Retinal pigment epithelial cell (primary cell): ENCODE measurements at places on chromosomes 6 and 20.

GRCh38 chr6:87082160-87082721, 12.7 kb downstream of the CGA start:
- no peak for DNase-seq

DNA sequence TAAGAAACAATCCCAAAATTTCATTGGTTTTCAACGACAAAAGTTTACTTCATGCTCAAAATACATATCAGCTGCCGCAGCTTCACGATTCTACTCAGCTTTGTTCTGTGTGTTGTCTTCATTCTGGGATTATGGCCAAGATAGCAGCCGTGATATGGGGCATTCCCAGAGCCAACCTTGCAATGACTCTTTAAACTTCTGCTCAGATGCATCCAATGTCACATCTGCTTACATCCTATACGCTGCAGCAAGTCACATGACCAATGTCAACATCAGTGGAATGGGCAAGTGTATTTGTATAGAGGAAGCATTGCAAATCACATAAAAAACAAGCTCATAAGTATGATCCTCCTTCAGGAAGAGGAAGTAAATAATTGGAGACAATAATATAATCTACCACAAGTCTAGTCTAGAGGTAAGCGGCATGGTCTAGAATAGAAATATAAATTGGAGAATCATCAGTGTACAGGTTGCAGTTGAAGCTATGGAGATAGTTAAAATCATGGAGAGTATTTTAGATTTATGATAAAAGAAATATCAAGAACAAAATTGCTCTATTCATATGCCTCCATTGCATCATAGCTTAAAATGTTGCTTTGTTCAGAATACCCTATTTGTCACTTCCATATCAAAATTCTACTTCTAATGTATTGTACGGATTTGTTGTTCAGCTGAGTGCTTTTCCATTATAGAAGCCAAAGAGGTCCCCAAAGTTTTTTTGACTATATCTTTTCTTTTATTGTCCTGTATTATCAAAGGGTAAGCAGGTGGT, 7.2 kb upstream of the C6orf141 start:
- DNase-seq, result no peak

- DNase-seq, result no peak
Measured at GRCh38 chr6:30883685-30884520, at the start of gene DDR1. Gene DDR1 (plus strand): TSS chr6:30884519. CDS start chr6:30888730, 4,211 bp downstream.

- no peak for DNase-seq
Measured at GRCh38 chr20:853406-853996, 20.0 kb downstream of the FAM110A start.

DNA sequence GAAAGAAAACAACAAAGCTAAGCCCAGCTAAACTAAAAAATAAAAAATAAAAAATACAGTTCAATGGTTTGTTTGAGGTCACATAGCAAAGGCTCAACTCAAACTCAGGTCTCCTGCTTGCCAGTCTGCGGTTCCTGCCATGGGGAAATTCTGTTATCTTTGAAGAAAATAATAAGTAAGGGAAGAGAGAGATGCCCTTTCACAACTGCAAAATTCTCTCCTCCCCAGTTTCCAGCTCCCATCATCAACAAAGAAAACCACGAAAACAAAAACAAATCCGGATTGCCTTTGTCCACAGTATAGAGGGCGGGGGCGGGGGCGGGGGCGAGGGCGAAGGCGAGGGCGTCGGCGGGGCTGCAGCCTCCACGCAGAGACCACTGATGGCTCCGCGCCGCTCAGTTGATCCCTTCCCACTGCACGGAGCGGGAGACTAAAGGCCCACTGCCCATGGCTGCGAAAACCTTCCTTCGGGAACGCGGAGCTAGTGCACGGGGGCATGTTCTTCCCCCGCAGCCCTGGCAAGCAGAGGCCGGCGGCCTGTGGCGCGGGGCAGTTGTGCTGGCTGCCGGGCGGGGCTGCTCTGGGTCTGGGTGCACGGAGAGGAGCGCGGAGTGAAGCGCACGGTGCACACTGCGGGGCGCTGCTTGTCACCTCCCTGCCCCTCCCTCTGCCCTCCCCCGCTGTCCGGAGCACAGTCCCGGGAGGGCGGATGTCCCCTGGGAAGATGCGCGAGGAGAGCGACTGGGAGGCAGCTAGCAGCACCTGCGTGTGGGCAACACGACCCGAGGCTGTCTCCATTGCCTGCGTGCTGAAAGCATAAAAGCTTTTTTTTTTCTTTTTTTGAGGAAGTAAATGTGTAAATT, 54.1 kb upstream of the TPD52L1 start:
- no peak for DNase-seq

- no peak for DNase-seq
Measured at GRCh38 chr20:50224052-50224451, 33.4 kb downstream of the CEBPB start.

DNA sequence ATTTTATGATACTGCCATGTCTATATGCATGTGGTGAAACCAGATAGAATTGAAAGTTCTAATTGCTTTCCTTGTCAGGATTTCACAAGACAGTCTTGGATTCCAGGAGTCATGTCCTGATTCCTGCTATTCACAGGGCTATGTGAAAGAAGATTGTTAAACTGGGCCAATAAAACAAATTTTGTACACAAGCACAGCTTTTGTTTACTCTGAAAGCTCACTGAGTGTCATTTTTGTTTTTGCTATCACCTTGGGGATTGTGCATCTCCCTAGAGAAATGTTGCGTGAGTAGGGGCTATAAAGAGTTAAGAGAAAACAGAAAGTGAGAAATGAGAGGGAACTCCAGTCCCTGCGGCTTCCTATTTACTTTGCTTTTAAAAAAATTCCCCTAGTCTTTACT, 627.5 kb downstream of the PKHD1 start:
- no peak for DNase-seq

GRCh38 chr6:70415660-70416059, 2.4 kb downstream of the FAM135A start:
- no peak for DNase-seq

DNA sequence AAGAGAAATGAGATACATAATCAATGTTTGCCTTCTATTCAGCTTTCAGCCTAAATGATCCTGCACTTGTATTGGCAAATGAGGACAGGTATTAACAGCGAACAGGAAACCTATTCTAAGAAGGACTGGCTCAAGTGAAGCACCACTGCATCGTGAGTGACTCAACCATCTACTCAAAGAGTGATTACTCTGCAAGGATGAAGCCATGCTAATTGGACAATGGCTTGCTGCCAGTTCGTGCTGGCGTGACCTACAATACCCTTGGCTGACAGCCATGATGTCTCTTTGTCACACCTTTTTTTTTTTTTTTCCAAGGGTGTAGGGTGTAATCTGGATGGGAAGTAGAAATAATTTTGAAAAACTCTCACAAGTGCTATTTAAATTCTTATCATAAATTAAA, 104.9 kb downstream of the GJA10 start:
- peak; percentile 83 for DNase-seq

GRCh38 chr6:5201271-5201670, 59.5 kb downstream of the LYRM4 start:
- DNase-seq, result no peak

DNA sequence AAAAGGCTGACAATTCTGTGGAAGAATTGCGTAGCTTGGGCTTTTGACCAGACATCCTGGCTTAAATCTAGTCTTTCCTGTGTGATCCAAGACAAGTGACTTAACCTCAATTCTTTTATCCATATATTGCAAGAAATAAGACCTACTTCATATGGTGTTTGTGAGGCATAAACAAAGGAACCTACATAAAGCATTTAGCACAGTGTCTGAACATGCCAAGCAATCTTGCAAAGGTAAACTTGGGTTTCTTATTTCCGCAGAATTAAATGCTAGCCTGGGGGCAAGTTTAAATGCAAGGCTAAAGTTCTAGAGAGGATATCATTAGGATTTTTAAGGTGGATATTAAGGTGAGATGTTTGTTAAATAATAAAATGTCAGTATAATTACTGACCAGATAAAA, 47.9 kb downstream of the HDDC2 start:
- no peak for DNase-seq
